Activated CD4-positive, alpha-beta T cell treated with anti-CD3 and anti-CD28 coated beads, Interleukin-10, Interleukin-2, amounts not matched to agents 100 ng/mL and 50 ng/mL, durations not matched to agents 16 hours and 8 hours (primary cell): ENCODE measurements at places on chromosomes 1 and 21.
A peak's percentile ranks its signal among the peaks of the same experiment; 100 is the strongest.

DNA sequence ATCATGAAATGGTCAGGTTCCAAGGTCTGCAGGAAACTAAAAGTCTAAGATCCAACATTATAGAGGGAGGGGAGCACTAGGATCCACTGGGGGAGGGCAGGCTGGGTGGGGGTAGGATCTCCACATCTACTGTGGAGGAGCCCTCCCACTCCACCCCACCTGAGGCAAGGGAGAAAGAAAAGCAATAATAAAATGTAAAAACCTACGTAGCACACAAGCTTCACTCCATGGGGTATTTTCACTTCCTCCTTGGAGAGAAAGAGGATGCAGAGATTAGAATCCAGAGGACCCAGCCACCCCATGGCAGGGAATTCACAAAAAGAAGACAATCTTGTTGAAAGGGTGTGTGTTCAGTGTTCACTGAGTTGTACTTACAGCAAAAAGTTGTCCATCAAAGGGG is 14.4 kb downstream of the SPOCD1 start:
- DNase-seq: no peak

GRCh38 chr1:23791516-23792047 is 637 bp downstream of the LYPLA2 start:
- DNase-seq: peak; percentile 41

- DNase-seq: no peak
Measured at GRCh38 chr21:16770266-16770665, 742.6 kb upstream of the CXADR start.

DNA sequence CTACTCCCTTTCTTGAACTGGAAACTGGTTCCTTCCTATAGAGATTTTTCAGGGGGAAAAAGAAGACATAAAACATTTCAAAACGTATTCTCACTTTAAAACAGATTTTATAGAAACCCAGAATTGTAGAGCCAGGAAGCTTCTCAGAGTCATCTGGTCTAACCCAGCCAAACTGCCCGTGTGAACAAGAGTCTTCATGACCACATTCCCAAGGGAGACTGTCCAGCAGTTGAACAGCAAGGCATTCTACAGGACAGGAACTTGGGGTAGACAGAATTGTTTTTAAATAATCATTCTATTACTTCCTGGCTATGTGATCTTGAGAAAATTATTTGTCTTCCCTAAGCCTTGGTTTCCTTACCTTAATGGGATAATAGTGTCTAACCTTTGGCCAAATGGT is 163.5 kb upstream of the IVNS1ABP start:
- DNase-seq: no peak

DNA sequence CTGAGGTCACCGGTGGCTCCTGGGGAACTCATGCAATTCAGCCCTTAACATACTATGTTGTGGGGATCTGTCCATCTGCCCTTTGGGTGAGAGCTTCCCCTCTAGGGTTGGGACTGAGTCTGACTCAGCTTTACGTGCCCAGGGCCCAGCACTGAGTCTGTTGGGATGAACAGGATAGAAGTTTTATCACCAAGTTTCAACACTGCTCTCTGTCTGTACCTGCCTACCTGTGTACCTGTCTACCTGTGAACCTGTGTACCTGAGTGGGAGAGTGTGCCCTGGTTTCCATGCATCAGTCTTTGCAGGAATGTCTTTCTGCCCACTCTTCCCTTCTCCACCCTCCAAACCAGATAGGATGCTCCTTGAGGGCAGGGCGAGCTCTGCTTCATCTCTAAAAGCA is 90.6 kb upstream of the POU3F1 start:
- DNase-seq: no peak

GRCh38 chr1:30274976-30275621 is 448.3 kb downstream of the MATN1 start:
- DNase-seq: no peak

DNA sequence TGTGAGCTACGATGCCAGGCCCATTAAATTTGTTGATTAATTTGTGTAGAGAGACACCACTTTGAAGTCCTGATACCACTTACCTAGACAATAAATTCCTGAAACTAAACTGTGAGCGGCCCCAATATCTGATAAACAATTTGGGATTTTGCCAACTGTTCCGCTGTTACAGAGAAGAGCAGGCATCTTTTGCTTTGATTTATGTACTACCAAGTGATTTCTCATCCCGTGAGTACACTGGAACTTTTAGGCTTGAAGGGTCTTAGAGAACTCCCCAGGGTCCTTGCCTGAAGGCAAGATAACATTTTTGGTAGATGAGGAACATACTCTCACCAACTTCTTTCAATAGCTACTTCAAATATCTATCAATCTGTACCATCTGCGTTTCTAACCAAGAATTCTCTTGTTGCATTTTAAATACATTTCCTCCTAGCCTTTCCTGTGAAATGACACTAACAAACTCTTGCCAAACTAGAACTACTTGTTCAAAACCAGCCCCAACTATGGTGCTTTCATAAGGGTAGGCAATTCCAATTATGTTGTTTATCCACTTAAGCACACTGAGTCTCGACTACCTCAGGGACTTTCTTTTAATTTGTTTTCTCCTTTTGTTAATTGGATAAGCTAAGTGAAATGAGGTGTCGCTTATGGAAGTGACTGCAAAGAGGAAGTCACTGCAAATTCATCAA is 23.2 kb upstream of the SLC30A1 start:
- DNase-seq: no peak

GRCh38 chr1:184485751-184486723 is 99.2 kb downstream of the C1orf21 start:
- no peak for DNase-seq

DNA sequence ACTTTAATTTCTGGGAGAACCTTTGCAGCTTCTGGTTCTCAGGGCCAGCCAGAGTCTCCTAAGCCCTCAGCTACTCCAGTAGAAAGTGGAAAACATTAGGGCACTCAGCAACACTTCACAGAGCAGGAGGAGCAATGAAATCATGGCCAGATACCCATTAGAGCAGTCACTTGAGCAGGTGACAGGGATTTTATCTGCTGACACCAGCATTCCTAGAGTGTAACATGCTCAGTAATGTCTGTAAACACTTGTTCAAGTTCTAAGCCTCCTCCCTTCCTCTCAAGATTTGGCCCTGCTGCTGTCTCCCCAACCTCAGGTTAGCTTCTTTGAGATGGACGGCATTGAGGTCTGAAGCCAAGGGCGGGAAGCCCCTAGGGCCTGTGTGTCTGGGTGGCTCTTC is 218.0 kb downstream of the GRIK3 start:
- DNase-seq: no peak

GRCh38 chr1:147579934-147580537 is 38.7 kb downstream of the BCL9 start:
- peak; percentile 20 for DNase-seq

- DNase-seq: no peak
Measured at GRCh38 chr1:30474818-30475200, 248.6 kb downstream of the MATN1 start.

- no peak for DNase-seq
Measured at GRCh38 chr1:93770640-93771039, 89.0 kb upstream of the BCAR3 start.

DNA sequence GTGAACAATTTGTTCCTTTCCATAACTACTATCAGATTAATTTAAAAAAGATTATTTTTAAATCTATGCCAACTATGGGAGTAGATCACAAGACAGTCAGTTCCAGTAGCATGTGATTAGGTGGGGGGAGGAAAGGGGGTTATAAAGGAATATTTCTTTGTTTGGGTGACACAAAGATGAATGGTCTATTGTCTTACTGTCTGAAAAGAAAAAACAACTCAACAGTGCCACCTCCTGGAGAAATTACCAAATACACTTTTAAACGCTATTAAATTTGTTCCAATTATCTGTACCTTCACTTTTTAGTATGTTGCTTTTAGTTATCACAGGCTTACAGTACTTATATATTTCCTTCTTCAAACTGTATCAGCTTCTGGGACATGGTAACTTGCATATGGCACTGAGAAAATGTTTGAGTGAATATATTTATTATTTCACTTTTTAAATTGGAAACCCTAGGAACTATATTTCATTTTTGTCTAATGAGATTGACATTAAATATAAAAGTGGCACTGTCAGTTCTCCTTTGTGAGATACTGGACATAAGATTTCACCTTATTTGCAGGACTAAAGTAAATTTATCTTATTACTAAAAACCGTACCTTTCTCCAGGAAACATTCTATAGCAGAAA is 1.7 kb upstream of the SORT1 start:
- peak; percentile 67 for DNase-seq

DNA sequence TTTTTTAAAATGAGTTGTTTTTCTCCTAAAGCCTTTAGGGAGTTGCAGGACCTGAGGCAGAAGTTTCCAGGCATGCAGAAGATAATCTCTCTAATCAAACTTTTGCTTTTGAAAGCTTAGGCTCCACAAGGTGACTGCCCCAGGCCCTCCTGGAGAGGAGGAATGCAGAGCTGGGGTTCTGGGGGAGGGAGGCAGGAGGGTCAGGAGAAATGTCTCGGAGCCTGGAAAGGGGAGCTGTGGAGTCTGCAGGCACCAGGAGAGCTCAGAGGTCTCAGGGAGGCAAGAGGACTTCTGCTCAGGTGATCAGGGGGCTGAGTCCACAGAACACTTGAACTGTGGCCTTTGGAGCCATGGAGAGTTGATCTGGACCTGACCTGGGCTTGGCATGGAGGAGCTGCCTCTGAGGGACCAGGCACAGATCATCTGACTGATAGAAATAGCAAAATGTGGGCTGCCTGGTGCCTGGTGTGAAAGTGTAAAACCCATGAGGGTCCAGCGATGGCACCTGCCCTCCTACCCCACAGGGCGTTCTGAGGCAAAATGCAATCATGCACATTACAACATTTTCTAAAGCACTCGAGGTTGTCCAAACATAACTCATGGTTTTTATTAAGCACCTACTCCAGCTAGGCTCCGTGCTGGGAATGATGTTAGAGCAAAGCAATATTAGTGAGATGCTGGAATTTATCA is 10.0 kb upstream of the ABCG1 start:
- no peak for DNase-seq

DNA sequence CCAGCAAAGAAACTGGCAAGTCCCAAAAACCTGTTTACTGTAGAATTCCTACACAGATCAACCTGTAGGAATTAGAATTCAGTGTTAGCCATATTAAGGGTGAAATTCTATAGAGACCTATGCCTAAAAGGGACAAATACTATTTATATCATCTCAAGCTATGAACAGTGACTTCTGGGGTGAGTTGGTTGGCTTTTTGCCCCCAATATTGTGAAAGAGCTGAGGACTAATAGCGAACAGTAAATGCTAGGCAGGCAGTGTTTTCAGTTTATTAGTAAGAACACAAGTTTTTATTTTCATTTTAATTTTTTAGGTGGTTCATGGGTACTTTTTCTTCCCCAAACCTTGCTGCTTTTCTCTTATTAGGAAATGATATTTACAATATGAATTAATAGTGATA is 15.3 kb downstream of the SLC16A4 start:
- no peak for DNase-seq

GRCh38 chr21:45525153-45525909 is 16.9 kb downstream of the SLC19A1 start:
- no peak for DNase-seq

DNA sequence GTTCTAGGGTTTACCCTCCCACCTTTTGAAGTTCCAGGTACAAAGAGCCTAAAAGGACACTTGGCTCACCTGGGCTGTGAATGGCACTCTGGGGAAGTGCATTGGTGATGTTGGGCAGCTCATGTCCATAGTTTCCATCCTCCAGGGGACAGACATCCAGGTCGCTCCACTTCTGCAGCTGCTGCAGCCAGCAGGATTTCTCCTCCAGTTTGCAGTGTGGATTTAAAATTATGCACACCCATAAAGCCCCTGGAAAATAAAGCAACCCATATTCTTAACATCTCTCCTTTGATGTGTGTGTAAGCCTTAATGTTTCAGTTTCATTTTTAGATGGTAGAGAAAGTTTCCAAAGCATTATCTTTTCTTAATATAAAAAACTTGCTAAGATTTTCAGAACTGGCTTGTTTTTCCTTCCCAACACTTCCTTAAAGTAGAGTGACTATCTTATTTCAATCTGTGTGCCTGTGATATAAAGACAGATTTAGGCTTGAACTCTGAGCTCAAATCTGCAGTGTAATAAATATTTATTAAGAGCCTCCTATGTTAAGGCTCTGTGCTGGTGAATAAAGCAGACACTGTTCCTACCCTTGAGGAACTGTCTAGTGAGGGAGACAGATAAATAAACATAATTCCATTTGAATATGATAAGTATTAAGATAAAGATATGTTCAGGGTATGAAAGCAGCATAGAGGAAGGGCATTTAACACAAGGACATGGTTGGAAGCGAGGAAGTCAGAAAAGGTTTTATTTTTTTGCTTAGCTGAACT is 39.1 kb downstream of the UROD start:
- DNase-seq: peak; percentile 27

GRCh38 chr1:13469343-13469742 is 44.5 kb downstream of the LRRC38 start:
- DNase-seq: no peak

DNA sequence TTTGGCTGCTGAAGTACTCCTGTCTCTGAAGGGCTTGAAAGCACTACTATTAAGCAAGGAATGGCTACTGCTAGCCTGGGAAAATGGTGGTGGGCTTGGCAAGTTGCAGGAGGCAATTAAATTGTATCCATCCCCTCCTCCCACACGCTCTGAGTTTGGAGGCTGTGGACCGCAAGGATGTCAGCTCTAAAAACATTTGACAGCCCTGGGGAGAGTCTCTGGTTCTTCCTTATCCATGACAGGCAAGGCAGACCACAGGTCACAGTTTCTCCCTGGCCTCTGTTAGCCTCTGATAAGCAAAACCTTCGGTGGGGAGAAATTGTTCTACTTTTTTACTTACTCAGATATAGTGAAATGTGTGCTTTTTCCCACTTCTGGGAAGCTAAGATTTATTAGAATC is 46.6 kb downstream of the S1PR1 start:
- no peak for DNase-seq

- DNase-seq: no peak
Measured at GRCh38 chr1:197302775-197303174, 34.7 kb downstream of the CRB1 start.

GRCh38 chr21:38820471-38821239 is 14.9 kb downstream of the ETS2 start:
- no peak for DNase-seq

DNA sequence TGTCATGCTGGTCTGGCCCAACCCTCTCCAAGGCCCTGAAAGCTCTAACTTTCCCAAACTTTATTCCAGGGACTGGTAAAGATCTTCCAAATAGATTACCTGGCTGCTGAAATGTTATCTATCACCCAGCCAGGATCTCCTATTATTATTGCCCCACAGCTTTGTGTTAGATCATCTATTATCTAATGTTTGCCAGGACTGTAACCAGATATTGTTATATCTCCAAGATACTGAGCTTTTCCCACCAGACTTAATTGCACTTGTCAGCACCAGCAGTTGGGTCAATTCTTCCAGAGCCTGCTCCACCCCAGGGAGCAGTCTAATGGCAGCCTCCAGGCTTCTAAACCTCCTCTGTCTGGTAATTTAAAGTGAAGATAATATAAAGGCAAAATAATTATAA is 59.1 kb downstream of the PRDX6 start:
- no peak for DNase-seq

GRCh38 chr1:101854271-101854670 is 142.5 kb downstream of the OLFM3 start:
- DNase-seq: no peak

DNA sequence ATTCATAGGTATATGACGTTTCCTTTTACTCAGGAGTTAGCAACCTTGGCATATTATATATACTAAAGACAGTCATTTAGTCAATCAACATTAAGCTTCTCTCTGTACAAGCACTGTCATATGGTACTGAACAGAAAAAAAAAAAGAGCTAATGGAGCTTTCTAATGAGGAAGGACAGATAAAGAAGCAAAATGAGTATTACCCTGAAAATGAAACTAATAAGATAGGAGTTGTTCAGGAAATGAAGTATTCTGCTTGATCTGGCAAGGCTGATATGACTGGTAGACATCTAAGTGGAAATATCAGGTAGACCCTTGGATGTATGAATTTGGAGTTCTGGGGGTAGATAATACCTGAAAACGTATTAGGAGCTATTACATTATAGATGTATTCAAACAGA is 4.3 kb upstream of the IKBKE start:
- peak; percentile 56 for DNase-seq
